Caco-2 (cell line): ENCODE measurements at places on chromosomes 12 and 14. TPM values are rescaled to one million over a fixed set of nuclear protein-coding genes. Genes with fewer than 3 reads are reported as not detected.

Gene DTX1
- total RNA-seq: not detected in 2 replicates

Gene TPH2
- not detected in 2 replicates for total RNA-seq

DNA sequence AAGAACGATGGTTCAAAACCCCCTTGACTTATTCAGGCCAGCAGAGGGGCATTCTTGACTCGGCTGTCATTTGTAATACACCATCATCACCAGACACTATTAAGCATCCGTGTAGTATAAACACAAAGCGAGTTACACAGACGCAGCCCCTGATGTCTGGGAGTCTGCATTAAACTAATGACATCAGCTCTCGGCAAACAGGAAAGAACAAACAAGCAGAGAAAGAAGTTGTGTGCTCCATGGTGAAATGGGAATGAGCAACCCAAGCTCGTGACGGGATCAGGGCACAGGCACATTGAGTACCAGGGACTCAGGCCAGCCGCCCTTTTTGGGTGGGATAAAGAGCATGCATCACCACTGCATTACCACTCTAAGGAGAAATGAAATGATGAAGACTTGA lies 460.1 kb downstream of the MED13L start:
- DNase-seq: no peak
- no peaks in the 10 kb centered on the region for H3K4me1 ChIP-seq
- no peak overlapping the region for H3K27ac ChIP-seq
- no peaks in the 10 kb centered on the region for H3K36me3 ChIP-seq
- no peaks in the 10 kb centered on the region for H3K27me3 ChIP-seq
- no peak overlapping the region for H3K4me3 ChIP-seq

DNA sequence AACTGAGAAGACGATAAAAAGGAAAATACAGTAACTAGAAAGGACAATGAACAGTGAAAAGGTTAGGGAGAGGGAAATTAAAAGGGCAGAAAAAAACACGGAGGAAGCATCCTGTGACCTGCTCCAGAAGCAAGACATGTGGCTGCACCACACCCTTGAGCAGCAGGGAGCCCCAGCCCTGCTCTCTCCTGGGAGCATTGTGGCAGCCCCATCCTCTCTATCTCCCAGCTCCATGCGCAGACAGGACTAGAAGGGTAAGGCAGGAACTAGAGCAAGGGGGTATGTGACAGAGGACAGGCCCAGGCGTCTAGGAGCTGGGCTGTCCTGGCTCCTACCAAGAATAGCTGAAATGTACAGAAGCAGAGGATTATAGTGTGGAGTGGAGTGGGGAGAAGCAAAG lies 38.6 kb upstream of the SMUG1 start:
- no peaks in the 10 kb centered on the region for H3K4me1 ChIP-seq
- no peak overlapping the region for H3K27ac ChIP-seq
- H3K27me3 ChIP-seq: no peaks in the 10 kb centered on the region

DNA sequence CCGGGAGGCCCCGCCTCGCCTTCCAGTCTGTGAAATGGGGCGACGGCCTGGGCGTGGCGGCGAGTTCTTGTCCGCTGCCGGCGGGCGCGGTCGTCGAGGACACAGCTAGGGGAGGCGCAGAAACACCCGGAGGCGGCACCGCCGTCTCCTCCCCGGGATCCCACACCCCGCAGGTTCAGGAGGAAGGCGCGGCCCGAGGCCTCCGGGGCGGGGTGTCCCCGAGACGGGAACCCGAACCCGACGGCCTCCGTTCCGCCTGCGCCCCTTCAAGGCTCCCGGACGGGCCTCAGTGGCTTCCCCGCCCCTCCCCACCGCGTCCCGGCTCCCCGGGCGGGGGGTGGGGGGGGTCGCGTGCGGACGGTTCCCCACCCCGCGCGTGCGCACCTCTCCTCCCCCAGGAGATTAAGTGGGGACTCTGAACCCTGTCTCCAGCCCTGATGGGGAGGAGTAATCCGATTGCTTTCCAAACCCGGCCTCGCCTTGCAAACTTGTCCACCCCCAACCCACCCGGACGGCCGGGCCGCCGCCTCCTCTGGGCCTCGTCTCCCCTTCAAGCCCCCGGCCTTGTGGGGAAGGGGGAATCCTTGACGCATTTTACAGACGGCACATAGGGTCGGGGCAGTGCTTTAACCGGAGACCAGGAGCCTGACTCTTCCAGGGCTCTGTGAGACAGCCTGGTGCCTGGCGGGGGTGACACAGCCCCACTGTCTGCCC lies 35.3 kb upstream of the ANKRD9 start:
- no peaks in the 10 kb centered on the region for H3K36me3 ChIP-seq
- H3K27me3 ChIP-seq: no peaks in the 10 kb centered on the region
- no peak for DNase-seq
- peaks cover 12% of the 10 kb centered on the region for H3K4me1 ChIP-seq

DNA sequence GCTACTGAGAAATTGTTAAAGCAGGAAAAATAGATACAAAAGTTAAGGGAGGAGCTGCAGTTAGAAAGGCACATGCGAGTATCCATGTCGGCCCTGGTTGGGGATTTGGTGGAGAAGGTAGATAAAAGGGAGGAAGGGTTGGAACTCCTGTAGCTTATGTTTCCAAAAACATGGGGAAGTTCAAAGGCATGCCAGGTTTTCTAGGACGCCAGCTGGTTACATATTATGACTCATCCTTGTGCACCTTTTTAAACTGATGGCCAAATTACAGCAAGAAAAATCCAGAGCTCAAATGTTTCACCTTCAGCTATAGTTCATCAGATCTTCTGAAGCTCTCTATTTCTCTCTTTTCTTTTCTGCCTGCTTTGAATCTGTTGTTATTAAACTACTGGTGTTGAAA lies 13.2 kb upstream of the MAP4K5 start:
- H3K27me3 ChIP-seq: no peaks in the 10 kb centered on the region
- DNase-seq: no peak
- no peak overlapping the region for H3K4me3 ChIP-seq
- peaks cover 13% of the 10 kb centered on the region; the same call in 1 of the 2 replicates for H3K4me1 ChIP-seq
- H3K27ac ChIP-seq: no peak overlapping the region

- DNase-seq: no peak
- H3K4me3 ChIP-seq: no peak overlapping the region
- no peaks in the 10 kb centered on the region for H3K27me3 ChIP-seq
- no peaks in the 10 kb centered on the region for H3K4me1 ChIP-seq
- peaks cover 12% of the 10 kb centered on the region for H3K36me3 ChIP-seq
These were observed 57.7 kb downstream of the ATP2A2 start for GRCh38 chr12:110338754-110339153.

- no peaks in the 10 kb centered on the region for H3K27me3 ChIP-seq
- no peak overlapping the region for H3K4me3 ChIP-seq
- no peaks in the 10 kb centered on the region for H3K36me3 ChIP-seq
- H3K4me1 ChIP-seq: no peaks in the 10 kb centered on the region
- no peak for DNase-seq
These were observed 35.0 kb upstream of the GALNT9 start for GRCh38 chr12:132364348-132364902.

DNA sequence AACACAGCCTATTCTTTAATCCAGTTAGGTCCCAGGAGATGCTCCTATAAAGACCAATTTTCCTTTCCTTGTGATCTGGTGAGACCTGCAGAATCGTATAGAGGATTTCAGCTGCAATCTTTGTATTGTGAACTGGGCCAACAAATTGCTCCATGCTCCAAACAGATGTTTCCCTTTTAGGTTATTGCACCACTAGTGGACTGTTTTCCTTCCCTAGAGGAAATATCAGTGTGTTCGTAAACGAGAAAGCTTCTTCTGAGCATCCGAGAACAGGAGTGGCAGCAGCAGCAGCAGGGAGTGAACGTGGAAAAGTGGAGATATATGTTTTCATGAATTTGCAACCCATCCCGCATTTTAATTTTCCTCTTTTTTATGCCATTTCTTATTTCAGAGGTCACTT lies 344.1 kb upstream of the PDE3A start:
- H3K27ac ChIP-seq: no peak overlapping the region
- H3K4me3 ChIP-seq: no peak overlapping the region
- no peaks in the 10 kb centered on the region for H3K4me1 ChIP-seq
- no peaks in the 10 kb centered on the region for H3K36me3 ChIP-seq
- H3K27me3 ChIP-seq: no peaks in the 10 kb centered on the region
